ENCODE measurements at places on chromosomes 4 and X.

DNA sequence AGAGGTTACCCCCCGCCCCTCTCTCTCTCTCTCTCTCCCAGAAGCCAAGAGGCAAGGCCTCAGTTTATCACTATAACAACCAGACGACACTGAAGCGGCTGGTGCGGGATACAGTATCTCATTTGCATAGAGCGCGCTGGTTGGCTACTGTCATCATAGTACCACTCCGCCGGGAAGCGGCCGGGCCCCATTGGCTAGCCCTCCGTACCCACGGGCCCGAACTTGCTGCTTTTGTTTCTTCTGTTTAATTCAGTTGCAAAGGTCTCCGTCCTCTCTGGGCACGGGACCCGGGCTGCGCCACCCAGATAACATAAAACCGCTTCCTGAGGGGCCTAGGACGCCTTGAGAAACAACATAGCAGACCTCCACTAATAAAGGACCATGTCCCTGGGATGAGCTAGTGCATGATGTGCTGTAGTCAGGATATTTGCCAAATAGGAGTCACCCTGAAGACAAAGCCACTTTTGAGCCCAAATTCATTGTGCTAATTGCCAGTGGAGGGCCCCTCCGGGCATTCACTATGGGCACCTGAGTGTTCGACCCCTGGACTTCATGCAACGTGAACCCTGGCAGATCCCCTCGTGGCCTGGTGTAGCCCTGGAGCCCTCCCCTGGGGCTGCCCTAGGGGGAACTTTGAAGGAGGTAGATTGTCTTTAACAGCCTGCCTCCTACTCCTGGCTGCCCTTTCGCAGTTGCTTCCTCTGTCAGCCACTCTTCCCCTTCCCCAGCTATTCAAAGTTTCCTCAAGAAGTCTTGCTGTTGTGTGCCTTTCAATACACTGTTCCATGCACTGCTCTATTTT lies at the start of gene PCYT1B:
Gene PCYT1B, minus strand, starts transcription at position 91 of the 802 bp plus-strand sequence. CDS start 242 bp downstream, outside the sequence.
- DNase-seq: peak; percentile 8

DNA sequence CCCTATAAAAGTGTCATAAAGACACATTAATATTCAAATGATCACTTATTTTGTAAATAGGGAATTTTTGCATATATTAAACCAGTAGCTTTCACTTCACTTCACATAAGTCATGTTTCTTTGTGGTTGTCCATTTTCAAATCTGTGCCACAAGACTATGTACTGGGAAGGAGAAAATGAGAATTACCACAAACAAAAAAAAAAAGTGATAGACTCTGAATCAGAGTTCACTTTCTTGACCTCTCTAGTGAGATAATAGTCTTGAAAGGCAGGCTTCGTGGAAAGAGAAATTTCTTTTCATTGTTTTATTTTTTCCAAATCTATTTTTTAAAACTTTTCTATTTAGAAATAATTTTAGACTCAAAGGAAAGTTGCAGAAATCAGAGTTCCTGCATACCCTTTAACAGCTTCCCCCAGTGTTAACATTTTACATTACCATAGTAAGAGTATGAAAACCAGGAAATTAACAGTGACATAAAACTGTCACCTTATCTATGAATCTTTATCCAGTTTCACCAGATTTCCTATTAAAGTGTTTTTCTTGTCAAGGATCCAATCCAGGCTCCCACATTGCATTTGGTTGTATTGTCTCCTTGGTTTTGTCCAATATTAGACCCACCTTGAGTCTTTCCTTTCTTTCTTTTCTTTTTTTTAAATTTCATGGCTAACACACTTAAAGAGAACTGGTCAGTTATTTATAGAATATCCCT lies 215.4 kb upstream of the PGRMC2 start:
- peak; percentile 72 for DNase-seq

DNA sequence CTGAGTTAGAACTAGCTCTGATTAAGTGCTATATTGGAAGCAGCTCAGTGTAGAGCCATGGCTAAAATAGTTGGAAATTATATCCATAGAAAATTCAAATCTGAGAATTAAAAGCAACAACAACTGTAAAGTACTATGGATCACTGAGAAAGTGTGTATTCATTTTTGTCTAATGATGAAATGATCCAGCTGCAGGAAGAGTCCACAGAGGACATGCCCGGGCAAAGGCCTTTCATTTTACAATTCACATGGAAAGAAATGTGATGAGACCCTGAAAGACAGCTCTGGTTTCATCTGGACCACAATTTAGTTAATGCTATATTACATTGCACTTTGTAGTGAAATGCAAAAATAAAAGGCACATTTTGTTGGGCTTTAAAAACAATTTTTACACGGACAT lies 196.8 kb upstream of the FAT1 start:
- no peak for DNase-seq

- no peak for DNase-seq
Measured at GRCh38 chr4:156662921-156663320, 308.7 kb downstream of the PDGFC start.

DNA sequence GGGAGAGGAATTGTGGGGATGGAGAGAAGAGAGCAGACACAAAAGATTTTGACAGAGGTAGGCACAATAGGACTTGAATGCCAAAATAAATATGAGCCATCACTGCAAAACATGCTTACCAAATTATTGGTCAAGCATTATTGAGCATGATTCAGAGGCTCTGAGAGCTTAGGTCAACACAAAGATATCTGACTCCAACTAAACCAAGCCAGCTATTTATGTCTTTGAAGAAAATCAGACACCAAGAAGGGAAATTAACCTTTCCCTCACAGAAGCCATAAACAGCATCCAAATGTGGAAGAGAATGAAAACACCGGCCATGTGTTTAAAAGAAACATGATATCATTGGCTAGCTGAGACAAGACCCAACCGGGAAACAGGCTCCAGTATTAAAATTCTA lies 323.2 kb downstream of the RAB28 start:
- no peak for DNase-seq

GRCh38 chr4:104488151-104488550 lies 6.5 kb downstream of the CXXC4 start:
- no peak for DNase-seq

- no peak for DNase-seq
Measured at GRCh38 chrX:42443267-42443666, 334.7 kb downstream of the PPP1R2C start.

- peak; percentile 26 for DNase-seq
Measured at GRCh38 chrX:46446727-46447378, 98.4 kb downstream of the ZNF674 start.

- DNase-seq: no peak
Measured at GRCh38 chr4:186569533-186570192, 14.3 kb upstream of the MTNR1A start.

GRCh38 chr4:183374950-183375555 lies 52.8 kb upstream of the CLDN24 start:
- no peak for DNase-seq

DNA sequence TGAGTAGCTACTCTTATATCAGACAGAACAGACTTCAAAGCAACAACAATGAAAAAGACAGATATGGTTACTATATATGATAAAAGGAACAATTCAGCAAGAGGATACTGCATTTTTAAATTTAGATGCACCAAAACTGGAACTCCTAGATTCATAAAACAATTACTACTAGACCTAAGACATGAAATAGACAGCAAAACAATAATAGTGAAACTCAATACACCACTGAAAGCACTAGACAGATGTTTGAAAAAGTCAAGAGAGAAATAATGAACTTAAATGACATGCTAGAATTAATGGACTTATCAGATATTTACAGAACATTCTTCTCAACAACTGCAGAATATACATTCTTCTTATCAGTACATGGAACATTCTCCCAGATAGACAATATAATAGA lies 99.5 kb upstream of the ITM2A start:
- no peak for DNase-seq

- DNase-seq: no peak
Measured at GRCh38 chr4:74057588-74057987, 19.1 kb upstream of the CXCL3 start.

GRCh38 chr4:122673252-122673651 lies 52.4 kb upstream of the IL21 start:
- DNase-seq: no peak

All from pulmonary artery endothelial cell (primary cell).